ENCODE measurements at places on chromosomes 6 and 20.

- no peak for DNase-seq
These were observed 804.1 kb downstream of the TFAP2A start for GRCh38 chr6:9610620-9611415.

- DNase-seq, result no peak
These were observed 96.2 kb upstream of the SRSF6 start for GRCh38 chr20:43361526-43361925.

GRCh38 chr20:35290186-35290886, 1.9 kb downstream of the FAM83C start:
- DNase-seq, result no peak

DNA sequence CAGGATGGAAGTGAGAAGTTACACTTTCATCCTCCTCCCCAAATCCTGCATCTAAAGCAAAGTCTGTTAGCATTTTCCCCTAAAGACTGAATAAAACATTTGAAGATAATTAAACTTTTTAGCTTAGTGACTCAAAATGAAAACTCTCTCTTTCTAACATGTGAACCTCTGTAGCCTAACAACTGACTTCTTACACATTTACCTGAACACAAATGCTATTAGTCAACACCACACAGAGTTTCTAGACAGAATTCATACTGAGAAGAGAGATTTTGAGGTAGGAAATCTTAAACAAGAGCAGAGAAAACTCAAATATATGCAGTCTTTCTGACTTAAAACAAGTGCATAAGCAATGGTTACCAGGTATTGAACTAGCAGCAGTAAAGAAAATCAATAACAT, 149.9 kb upstream of the SMLR1 start:
- DNase-seq, result no peak

DNA sequence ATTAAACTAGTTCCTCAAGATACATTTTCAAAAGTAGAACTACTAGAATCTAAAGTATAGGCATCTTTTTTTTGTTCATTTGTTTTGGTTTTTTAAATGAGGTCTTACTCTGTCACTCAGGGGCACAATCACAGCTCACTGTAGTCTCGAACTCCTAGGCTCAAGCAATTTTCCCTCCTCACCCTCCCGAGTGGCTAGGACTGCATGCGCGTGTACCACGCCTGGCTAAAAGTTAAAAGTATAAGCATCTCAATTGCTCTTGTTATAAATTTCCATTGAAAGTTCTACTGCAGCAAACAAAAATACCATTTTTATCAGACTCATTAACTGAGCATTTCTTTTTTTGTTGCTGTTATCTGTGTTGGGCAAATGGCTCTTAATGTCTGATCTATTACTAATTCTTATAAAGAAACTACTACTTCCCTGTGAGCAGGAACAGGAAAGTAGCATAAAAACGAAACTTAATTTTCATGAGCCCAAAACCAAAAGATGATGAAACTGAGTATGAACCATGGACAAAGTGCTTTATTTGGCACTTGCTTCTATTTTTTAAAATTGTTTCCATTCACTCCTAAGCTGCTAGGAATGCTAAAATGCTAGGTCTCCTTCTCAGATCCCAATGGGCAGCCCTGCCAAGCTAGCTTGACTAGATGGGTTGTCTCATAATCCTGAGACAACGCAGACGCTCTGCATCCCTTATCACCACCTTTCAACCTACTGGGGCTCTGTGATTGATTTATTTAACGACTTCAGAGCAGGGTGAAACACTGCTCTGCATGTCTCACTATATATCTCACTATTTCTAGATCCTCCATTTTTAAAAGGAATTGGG, 36.9 kb downstream of the TRPC4AP start:
- DNase-seq, result peak; percentile 68

DNA sequence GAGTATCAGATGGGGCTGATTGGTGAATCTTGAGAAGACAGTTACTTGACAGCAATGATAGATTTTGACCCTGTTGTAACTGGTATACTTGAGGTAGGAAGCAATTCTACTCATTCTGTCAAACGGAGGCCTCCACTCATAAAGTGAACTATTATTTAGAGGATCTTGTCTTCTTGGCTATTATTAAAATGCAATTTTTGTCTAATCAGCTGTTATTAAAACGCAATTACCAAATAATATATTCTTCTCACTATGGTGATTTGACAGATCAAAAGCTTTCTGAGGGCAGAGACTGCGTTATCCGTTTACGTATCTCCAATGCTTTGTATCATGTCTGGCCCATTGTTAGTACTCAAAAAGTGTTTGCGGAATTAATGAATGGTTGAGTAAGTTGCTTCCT, 120.7 kb downstream of the MACROD2 start:
- no peak for DNase-seq

DNA sequence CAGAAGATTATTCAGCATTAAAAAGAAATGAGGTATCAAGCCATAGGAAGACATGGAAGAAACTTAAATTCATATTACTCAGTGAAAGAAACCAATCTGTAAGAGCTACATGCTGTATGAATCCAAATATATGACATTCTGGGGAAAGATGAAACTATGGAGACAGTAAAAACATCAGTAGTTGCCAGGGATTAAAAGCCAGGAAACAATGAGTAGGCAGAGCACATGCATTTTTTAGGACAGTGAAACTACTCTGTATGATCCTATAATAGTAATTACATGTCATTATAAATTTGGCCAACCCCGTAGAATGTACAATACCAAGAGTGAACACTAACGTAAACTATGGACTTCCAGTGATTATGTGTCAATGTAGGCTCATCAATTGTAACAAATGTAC, 92.8 kb upstream of the RNF217 start:
- no peak for DNase-seq

GRCh38 chr6:131096786-131097185, 33.7 kb upstream of the EPB41L2 start:
- peak; percentile 80 for DNase-seq

DNA sequence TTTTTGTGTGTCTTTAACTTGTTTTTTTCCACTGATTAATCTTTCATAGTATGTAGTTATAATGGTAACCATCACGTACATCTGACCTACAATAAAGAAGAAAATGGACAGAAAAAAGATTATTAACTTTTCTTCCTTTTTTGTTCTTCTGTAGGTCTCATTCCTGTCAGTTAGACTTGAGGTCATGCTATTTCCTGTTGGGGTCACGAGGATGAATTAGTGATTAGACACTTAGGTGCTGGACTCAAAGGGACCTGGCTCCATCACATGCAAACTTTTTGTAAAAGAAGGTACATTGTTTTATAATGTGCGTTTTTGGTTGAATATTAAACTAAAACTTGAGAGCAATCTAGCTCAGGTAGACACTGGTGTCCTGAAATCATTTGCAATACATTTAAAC, 14.8 kb downstream of the MARCKS start:
- DNase-seq, result no peak

Data from fibroblast of villous mesenchyme (primary cell).